NCI-H1694 treated with DMSO at 0.1 percent for 48 hours (cell line): ENCODE measurements at places on chromosomes 7 and 10.

DNA sequence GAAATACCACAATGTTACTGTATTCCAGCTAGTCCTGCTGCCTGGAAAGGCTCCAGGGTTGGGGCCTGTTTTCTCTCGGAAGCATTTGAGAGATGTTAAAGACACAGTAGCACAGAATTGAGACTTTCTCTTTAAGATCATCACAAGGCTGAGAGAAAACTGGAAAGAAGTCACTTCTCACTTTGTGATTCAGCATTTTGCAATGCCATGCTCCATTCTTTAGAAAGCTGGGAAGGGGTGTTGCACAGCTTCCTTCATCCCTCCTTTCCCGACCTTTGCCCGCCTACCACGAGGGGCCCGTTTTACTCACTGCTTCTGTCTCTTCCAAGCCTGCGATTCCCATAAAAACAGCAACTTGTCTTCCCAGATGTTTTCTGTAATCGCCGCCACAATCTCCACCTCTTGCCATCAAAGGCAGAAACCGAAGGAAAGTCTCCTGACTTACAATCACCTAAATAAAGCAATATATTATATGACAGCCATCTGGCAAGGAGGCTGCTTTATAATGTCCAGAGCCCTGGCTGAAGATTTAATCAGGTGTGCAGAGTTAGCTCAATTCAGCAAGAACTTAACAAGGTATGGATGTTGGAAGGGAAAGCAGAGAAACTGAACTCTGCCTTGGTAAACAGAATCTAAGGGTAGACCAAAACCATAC lies 18.9 kb downstream of the NOD1 start:
- DNase-seq, result no peak

DNA sequence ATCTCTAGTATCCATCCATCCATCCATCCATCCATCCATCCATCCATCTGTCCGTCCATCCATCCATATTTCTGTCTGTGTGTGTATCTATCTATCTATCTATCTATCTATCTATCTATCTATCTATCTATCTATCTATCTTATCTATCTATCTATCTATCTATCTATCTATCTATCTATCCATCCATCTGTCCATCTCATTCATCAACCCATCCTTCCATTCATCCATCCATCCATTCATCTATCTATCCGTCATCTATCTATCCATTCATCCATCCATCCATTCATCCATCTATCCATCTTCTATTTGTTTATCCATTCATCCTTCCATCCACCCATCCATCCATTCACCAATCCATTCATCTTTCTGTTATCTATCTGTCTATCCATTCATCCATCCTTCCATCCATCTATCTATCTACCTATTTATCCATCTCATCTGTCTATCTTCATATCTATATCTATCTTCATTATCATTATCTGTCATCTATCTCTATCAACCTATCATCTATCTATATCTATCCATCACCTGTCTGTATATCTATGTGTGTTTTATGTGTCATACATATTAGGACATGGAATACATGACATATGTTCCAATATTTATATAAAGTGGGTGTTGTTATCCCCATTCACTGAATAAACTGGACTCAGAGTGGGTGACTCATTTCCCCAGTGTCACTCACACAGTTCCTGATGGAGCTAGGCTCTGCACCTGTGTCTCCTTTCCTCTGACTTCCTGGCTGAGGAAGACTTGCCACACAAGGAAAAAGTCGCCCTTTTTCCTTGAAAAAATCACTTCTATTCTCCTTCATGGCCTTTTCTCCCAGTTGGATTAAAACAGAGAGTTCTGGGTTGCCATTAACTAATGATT lies 200.1 kb downstream of the CCDC3 start:
- DNase-seq, result no peak

GRCh38 chr10:132434405-132435005 lies 37.5 kb downstream of the PWWP2B start:
- DNase-seq, result no peak

DNA sequence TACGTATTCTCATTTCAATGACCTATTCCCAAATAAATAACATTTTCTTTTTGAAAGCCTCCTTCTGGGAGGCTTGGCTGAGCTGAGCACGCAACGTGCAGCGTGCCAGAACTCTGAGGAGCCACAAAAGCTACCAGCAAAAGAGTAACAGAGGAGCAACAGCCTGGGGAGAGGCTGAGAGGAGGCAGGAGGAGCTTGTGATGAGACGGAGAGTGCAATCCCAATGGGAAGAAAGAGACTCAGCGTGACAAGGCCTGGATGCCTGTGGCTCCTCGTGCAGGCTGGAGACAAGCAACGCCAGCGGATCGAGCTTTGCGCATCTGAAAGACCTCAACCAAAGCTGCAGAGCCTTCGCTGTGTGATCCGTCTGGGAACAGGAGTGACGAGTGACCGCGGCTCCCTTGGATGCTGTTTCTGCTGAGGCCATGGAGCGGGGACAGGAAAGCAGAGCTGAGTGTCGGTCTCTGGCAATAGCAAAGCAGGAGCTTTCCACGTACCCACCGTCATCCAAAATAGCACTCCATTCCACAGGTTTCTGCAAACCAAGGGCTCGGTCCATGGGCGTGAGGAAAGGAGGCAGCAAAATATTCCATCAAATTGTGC lies 171.7 kb upstream of the PFKP start:
- DNase-seq, result no peak

DNA sequence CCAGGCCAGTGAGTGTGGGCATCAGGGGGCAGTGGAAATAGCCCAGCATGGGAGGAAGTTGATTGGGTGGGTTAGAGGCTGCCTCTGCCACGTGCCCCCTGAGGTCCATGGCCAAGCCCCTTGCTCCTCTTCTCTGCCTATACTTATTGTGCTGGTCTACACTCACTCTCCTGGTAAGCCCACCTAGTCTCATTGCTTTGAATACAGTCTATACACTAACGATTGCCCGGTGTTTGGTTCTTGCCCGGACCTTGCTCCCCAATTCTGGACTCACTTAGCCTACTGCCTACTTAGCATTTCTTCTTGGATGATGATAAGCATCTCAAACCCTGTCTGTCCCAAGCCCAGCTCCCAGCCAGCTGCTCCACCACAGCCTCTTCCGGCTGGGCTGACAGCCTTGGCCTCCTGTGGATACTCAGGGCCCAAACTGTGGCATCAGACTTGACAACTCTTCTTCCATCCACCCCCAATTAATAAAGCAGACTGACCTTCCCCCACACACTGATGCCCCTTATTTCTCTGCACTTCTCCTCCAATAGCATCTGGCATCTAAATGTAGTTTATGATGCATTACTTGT lies 10.1 kb downstream of the LRRC18 start:
- DNase-seq, result no peak

GRCh38 chr7:5635461-5636445 lies 145.7 kb downstream of the RNF216 start:
- no peak for DNase-seq

GRCh38 chr10:62080905-62081304 lies 179.4 kb downstream of the ARID5B start:
- DNase-seq, result no peak

DNA sequence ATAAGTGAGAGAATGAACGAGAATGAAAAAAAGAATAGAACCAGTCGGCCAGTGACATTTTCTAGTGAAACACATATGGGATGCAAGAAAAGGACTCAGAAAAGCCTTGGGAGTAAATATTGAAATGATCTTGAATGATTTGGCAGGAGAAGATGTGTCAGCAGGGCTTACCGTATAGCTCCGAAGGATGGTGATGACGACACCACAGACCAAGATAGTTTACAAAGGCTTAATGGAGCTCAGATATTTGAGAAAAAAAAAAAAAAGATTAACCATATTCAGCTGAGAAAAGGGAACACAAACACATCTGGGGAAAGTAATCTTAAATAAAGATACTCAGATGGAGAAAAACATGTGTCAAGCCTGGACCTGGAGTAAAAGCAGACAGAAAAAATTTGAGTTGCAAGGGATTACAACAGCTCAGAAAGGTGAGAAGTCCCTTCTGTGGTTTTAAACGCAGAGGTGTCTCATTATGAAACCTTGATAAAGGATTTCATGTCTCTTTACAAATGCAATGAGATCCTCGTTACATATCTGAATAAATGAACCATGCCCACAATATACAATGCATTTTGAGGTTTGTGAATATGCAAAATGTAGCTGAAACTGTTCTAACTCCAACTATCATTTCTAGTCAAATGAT lies 36.0 kb downstream of the DNAJB9 start:
- DNase-seq, result no peak

- DNase-seq, result no peak
Observed at GRCh38 chr10:132724446-132724845, 61.5 kb downstream of the NKX6-2 start.

GRCh38 chr10:11755512-11756263 lies 13.5 kb downstream of the ECHDC3 start:
- no peak for DNase-seq

- peak; percentile 65 for DNase-seq
Observed at GRCh38 chr7:22559829-22560489, 60.0 kb upstream of the STEAP1B start.

DNA sequence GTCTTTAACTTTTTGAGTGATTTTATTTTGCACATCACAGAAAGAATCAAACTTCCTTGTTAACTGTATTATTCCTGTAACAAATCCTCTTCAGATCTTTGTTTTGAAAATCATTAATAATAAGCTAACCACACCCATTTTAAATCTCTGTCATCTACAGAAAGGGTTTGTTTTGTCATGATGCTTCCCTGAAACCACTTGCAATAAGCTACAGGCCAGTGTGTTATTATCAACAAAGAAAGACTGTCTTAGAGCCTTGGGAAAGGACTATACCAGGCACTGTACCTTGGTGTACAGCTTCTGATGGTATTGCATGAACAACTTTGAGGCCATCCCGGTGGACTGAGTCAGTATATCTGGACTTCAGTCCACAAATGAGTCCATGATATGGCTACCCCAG lies 145.3 kb upstream of the FAM3C start:
- DNase-seq, result no peak

DNA sequence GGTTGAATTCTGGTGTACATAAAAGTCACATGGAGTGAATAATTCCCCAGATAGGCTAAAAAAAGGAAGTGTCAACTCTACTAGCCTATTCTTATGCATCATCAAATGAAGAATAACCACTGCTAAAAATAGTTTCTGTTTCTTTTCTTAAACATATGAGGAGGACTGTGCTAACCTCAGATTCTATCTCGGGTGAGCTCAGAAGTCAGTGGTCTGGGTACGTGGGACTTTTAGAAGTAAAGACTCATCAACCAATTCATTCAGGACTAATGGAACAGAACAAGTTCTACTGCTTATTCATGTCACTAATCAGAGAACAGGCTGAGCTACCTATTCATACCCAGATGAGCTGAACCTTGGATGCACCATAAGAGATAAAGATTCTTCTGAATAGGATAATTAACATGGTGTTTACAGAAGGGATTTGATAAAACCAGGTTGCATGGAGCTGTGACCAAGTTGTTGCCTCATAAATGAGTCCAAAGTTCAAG lies 9.5 kb upstream of the ASAH2 start:
- DNase-seq, result no peak

- DNase-seq, result no peak
Observed at GRCh38 chr7:83704564-83704963, 55.6 kb upstream of the SEMA3E start.

DNA sequence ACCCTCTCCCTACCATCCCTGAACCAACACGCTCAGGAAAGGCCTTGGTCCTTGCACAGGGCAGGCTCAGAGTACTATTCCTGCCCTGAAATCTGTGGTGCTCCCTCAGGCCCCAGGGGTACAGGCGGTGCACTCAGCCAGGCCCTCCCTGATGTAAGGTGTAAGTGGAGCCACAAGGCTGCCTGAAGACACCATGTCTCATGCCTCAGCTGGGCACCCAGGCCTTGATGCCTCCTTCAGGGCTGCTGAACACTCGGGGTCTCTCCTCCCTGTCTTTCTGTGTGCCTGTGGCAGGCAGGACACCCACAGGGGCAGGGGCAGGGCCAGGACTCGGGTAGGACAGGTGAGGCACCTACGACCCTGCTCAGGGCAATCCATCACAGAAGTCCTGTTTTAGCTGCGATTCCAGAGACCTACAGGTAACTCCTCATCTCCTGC lies 22.9 kb upstream of the ANTXRL start:
- DNase-seq, result no peak

DNA sequence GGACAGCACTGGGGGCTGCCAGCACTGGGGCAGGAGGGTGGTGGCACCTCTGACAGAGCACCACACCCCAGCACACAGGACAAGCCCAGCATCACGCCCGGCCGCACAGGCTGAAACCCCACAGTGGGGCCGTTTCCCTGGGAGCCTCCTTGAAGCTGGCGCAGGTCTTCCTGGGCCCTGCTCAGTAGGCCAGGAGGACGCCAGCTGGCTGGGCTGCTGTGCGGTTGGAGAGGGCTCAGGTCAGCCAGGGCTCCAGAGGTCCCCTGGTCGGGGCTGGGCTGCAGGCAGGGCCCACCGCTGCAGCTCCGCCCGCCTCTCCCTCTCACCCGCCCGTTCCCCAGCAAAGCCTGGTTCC lies 137.3 kb downstream of the TCERG1L start:
- no peak for DNase-seq

DNA sequence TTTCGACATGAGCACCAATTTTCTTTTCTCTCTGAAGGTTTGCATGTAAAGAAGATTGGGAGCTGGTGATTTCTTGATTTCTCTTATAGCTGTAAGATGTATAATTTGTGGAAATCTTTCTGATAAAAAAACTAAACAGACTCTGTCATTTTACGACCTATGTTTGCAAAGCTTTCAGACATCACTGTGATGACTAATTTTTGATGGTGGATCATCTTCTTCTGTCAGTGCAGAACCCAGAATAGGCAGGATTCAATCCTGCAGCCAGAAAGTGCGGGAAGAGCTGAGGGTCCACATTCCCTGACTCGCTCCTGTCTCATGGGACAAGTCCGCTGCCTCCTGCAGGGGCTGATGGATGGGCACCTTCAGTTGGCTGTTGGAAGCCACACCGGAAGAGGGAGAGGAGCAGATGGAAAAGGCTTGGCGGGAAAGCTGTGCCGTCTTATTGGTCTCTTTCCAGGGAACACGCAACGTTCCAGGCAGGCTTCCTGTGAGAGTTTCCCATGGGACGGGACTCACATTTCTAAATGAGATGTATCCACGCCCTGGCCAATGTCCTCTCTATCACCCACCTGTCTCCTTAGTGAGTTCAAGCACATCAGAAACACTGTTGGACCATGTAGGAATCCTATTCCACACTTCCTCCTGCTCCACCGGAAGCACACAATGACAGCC lies 186.9 kb downstream of the PRPF18 start:
- DNase-seq, result no peak

GRCh38 chr7:106720641-106721040 lies 59.7 kb upstream of the CCDC71L start:
- no peak for DNase-seq

DNA sequence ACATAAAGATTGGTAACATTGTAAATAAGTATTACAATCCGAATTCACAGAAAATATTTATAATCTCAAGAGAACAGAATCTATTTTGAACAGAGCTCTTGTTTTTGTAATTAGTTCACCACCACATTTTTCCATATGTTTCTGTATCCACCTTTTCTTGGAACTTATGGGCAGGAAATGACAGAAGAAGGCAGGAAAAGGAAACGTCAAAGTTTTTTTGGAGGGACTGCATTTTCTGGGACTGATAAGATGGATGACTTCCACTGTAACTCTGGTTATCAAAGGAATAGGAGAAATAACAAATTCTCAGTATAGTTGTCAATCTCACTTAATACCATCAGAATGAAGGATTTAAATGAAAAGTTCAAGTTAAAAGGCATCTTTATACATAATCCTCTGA lies 75.1 kb upstream of the SMNDC1 start:
- DNase-seq, result no peak

- no peak for DNase-seq
Observed at GRCh38 chr10:61169294-61169693, 225.3 kb upstream of the RHOBTB1 start.

GRCh38 chr7:70698219-70698832 lies 433.6 kb upstream of the GALNT17 start:
- DNase-seq, result peak; percentile 86
